Gastrocnemius medialis (tissue), 4 donors: ENCODE measurements at places on chromosomes 13 and 19. TPM values are rescaled to one million over a fixed set of nuclear protein-coding genes. Genes with fewer than 3 reads are reported as not detected.

Gene RASAL3
- total RNA-seq = not detected

Gene WDR87
- total RNA-seq = not detected

Gene TUBB4A
- 1.7 TPM for total RNA-seq

Gene CEACAM20
- not detected for total RNA-seq

Gene ZNF30
- total RNA-seq = 0.82 TPM

DNA sequence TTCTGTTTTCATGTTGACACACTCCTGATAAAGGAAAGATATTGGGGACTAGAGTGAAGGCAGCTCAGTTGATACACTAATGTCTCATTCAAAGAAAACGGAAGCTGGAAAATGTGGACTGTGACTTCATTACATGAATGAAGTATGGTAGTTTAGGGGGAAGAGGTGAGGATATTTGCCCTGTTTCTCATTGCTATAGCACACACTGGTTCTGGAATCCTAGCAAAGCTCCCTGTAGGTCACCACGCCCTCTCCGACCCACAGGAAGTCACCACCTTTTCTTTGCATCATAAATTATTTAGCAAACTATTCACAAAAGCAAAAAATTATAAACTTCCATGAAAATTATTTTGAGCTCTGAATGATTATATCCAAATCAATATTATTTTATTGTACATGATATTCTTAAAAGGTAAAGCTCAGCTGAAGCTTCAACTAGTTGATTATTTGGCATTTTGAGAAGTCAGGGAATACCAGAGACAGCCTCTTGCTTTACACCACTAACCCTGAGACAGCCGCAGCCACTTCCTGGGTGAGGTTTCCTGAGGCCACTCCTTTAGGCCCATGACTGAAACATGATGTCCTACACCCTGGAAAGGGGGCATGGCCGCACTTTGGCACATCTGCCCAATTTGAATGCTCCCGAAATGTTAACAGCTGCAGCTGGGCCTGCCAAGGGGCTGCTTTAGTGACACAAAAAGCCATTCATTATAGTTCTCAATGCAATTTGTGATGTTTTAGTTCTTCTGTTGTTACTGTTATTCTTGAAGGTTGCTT, 50.0 kb upstream of the WDFY2 start:
- DNase-seq = peak; percentile 42
- H3K4me1 ChIP-seq = no peaks in the 10 kb centered on the region
- no peaks in the 10 kb centered on the region for H3K27me3 ChIP-seq

GRCh38 chr13:51323824-51324511, 15.5 kb upstream of the SERPINE3 start:
- no peak for DNase-seq
- no peaks in the 10 kb centered on the region for H3K36me3 ChIP-seq
- H3K4me1 ChIP-seq = no peaks in the 10 kb centered on the region
- H3K27me3 ChIP-seq = no peaks in the 10 kb centered on the region

DNA sequence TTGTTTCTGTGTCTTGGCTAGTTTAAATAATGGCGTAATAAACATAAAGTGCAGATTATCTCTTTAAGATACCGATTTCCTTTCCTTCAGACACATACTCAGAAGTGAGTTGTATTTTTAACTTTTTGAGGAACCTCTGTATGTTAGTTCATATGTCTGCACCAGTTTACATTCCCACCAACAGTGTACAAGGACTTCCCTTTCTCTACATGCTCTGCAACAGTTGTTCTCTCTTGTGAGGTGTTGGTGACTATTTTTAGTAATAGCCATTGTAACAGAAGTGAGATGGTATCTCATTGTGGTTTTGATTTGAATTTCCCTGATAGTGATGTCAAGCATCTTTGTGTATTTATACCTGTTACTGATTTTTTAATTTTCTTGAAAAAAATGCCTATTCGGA, 418.6 kb downstream of the UQCRFS1 start:
- no peak overlapping the region for H3K4me3 ChIP-seq
- no peak for DNase-seq
- H3K27ac ChIP-seq = no peak overlapping the region
- H3K27me3 ChIP-seq = no peaks in the 10 kb centered on the region
- no peaks in the 10 kb centered on the region for H3K4me1 ChIP-seq
